ENCODE measurements at places on chromosomes 12 and 14.

DNA sequence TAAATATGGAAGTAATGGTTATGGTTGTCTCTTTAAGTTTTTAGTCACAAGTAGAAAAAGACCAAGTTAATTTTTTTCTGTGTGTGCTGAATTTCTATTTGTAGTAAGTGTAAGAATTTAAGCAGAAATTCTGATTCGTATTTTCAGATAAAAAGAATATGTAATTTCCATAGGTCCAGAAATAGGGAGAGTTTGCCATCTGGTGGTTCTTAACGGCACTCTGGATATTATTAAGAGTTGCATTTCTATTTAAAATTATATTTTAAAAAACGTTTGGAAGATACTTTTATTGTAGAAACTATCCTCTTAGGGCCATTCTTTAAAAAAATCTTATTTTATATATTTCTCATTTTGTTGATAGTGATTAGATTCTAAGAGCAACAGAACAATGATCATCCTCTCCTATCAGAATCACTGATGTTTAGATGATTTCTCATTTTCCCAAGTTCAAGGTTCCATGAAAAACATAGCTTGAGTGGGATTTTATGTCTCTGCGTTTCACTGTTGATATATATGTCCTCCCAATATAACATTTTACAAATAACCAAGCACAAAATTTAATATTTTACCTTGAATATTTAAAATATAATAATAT, 88.3 kb downstream of the LRRK2 start:
- DNase-seq: no peak

DNA sequence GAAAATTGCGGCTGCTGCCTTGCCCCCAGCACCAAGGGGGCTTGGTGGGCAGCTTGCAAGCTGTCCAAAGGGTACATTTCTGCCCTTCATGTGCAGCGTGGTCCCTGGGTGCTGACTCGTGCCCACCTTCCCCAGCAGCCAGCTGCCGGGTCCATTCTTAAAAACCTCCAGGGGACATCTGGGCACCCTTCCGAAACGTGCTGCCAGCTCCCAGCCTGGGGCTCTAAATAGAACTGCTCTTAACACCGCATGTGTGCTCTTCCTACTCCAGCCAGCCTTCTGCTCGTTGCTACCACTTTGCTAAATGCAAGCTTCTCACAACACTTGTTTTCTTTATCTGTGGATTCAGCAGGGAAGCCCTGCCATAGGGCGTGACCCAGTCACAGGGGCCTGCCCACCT, 66.0 kb downstream of the RIMBP2 start:
- DNase-seq: no peak

DNA sequence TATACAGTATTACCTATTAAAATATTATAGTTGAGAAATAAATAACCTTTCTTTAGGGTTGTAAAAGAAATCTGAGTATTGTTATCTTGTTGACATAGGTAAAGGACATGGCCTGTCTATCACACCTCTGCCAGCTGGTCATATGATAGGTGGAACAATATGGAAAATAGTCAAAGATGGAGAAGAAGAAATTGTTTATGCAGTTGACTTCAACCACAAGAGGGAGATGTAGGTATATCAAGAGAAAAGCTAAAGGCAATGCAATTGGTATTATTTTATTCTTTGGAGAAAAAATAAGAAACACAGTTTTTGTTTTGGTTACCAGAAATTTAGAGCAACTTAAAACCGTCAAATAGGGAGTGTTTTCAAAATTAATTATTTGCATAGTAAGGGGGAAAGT, 13.5 kb downstream of the CPSF2 start:
- DNase-seq: no peak

DNA sequence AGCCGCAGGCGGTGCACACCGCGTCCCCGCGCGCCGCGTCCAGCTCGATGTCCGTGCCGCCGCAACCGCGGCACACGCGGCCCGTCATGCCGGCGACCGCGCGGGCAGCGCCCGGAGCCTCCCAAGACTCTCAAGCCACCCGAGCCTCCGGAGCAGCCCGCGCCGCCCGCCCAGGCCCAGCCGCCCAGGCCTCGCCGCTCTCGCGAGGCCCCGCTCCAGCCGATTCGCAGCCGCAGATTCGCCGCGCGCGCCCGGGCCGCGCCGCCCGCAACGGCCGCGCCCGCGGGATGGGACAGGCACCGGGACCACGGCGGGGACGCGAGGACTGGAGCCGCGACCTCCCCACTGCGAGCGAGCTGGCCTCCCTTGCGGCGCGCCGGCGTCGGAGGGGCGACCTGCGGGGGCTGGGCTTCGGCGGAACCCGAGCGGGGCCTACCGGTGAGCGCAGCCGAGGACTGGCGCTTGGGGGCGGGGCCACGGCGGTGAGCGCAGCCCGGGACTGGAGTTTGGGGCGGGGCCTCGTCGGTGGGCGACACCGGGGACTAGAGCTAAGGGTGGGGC, at the start of gene BRF1:
TSS of gene BRF1 (minus strand) at position 460 of the 561 bp plus-strand sequence. CDS start at position 88, 372 bp downstream.
- DNase-seq: peak; percentile 73

DNA sequence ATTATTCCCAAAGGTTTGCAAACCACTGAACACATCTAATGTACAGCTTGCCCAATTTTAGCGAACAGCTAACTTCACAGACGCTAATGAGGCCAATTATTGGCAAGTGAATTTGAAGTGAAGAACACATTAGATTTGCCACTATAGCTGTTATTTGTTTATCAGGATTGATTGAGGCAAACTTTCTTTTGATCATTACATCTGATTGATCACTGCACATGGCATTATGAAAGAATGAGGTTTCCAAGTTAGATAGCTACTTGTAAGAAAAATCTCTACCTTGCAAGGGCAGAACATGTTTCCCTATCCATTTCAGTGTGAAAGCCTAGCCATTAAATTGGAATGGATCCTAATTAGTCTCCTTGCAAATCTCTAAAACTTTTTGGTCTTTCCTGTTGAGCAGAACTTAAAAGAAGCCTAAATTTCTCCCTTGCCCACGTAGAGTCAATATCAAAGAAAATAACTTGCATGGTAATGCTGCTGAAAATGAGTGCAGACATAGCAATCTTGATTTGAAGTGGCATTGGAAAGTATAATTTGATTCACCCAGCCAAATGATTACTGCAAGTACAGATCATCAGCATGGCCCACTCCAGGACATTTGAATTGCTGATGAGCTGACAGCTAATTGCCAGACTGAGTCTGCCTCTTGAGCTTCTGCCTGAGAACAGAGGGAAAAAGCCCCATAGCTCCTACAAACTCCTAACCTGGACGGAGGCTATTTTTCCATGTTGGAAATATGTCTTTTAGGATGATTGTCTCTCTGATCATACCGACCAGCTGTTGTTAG, 98.6 kb downstream of the TPH2 start:
- no peak for DNase-seq

GRCh38 chr14:47302121-47302520, 373.3 kb downstream of the MDGA2 start:
- DNase-seq: no peak

DNA sequence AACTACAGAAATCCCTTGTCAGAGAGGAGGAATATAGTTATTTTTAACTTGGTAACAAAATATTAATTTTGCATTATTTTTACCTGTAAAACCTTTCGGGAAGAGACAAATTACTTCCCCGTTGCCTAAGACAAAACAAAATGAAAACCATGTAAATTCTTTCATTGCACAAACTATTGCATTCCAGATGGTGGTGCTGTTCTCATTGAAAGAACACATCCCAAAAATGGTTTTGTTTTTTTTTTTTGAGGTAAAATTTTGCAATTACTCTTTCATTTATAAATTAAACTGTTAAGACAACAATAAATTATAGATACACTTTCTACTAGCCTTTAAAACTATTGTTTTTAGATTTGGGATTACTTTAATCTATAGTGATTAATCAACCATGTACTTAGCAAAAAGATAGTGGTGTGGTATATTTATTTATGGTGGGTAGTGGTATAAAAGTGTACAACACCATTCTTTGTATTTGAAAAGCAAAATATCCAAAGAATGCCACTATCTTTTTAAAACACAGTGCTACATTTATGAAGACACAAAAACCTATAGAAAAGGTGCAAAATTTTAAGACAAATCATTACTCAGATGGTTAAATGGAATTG, 115.5 kb downstream of the SLC38A1 start:
- DNase-seq: no peak

GRCh38 chr14:85438481-85438942, 91.4 kb upstream of the FLRT2 start:
- no peak for DNase-seq

DNA sequence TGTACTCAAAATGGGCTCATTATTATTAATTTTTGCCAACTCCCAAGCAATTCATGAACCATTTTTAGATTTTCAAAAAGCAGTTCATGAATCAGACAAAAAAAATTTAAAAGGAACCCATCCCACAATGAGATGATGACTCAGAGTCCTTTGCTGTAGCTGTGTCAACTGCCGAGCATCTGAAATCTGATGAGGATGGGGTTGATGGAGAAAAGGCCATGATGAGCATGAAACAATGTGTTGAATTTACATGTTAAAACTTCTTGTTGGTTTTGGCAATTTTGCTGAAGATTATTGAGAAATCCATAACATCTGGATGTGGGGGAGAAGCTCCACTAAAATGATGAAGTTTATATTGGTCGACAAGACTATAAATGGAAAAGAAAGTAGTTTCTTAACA, 378.0 kb downstream of the FOXG1 start:
- DNase-seq: no peak

GRCh38 chr14:102554821-102555819, 37.3 kb upstream of the RCOR1 start:
- DNase-seq: no peak

DNA sequence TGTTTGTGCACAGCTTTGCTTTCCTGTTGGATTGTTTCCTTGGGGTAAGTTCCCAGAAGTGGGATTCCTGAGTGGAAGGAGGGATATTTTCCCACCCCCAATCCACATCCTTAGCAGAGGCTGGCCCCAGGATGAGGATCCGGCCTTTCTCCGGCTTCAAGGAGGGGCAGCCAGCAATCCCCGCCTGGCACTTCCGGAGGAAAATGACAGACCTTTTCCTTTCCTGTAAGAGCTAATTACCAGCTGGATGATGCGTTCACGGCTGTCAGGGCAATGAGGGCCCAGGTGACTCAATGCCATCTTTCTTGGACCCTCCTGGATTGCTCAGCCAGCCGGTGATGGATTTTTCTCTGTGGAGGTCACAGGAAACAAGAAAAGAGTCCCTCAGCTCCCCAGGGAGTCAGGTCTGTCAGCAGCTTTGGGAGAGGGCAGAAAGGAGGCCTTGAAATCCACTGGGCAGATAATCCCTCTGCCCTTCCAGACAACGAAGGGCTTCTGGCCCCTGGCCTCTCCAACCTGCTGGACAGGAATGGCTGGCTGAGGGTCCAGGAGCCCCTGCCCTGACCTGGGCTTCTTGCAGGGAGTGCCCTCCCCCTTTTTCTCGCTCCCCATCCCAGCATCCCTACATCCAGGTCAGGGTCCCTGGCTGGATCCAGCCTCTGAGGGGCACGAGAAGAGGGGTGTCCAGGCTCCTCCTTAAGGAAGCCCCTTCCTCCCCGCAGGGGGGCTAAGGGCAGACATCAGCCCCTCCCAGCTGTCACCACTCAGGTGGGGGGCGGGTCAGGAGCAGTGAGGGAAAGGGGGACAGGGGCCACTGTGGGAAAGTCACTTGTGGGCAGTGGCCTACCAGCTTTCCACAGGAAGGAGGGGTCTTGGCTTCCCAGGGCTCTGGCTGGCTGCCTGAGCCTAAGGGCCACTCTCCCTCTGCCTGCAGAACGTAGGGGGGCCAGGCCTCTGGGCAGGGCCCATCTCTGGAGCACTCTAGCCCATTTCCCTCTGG, 16.1 kb upstream of the CCDC85C start:
- DNase-seq: no peak

GRCh38 chr12:95731519-95731958, 59.0 kb downstream of the NTN4 start:
- no peak for DNase-seq

GRCh38 chr12:56206452-56207166, 15.1 kb downstream of the RNF41 start:
- no peak for DNase-seq

- DNase-seq: no peak
These were observed 3.6 kb upstream of the MDGA2 start for GRCh38 chr14:47678993-47679392.

- no peak for DNase-seq
These were observed 9.0 kb downstream of the DAZAP2 start for GRCh38 chr12:51247523-51248206.
